ENCODE measurements at places on chromosomes 5 and 9. TPM values are rescaled to one million over a fixed set of nuclear protein-coding genes. Genes with fewer than 3 reads are reported as not detected.

Gene CDKN2A
- 5.8 TPM for total RNA-seq

Gene MCC
- 1.6 TPM for total RNA-seq

Gene TUSC1
- 0.48 TPM for total RNA-seq

Gene PCDHB10
- not detected for total RNA-seq

- DNase-seq: no peak
Observed at GRCh38 chr5:66697796-66698564, 101.8 kb downstream of the MAST4 start.

- DNase-seq: no peak
Observed at GRCh38 chr9:126565336-126566128, 48.2 kb upstream of the LMX1B start.

Gene GPR107
- 23.7 TPM for total RNA-seq

Gene SNCAIP
- not detected for total RNA-seq

DNA sequence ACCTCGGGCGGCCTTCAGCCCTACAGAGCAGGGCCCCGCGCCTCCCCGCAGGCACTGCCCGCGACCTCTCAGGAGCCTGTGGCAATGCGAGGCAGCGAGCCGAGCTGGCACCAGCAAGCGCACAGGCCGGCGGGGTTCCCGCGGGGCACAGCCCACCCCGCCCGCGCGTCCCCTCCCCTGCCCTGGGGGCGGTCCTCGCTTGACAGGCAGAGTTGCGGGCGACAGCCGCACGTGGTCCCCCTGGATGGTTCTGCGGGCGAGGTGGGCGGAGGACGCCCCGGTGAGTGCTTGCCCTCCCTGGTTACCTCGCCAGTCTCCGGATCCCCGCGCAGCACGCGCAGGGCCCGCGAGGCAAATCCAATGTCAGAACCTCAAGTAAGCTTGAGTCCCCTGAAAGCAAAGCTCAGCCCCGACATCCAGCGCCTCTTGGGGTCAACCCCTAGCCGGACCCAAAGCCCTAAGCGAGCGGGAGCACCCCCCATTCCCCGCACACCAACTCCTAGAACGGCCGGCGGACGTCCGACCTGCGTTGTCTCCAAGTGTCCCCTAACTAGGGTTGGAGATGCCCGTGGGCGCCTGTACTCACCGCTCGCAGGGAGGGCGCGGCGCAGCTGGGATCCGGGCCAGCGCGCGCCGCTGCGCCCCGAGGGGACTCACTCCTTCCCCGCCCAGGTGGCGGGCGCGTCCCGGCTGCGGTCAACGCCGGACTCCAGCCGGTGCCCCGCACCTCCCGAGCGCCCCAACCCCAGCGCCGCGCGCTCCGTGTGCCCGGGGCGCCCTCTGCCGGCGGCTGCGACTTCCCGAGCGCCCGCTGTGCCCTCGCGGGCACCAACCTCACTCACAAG lies at the start of gene DRD1:
Gene DRD1 (minus strand): TSS at position 123 of the 845 bp plus-strand sequence. CDS start 1,083 bp downstream, outside the sequence.
- peak; percentile 22 for DNase-seq

Gene WNT8A
- total RNA-seq: not detected

Gene TLX3
- total RNA-seq: not detected

Gene ACTBL2
- total RNA-seq: not detected

All from activated T-helper 2 cell treated with anti-CD3 and anti-CD28 coated beads, Interferon-gamma antibody, Interleukin-2, Interleukin-4, amounts not matched to agents 10 μg/mL and 5 μg/mL and 100 μg/mL, durations not matched to agents 14 hours and 24 hours and 36 hours (primary cell).